ENCODE measurements at places on chromosomes 2 and 18.

GRCh38 chr2:227597998-227598397 lies 695 bp upstream of the SCYGR2 start:
- DNase-seq, result no peak

DNA sequence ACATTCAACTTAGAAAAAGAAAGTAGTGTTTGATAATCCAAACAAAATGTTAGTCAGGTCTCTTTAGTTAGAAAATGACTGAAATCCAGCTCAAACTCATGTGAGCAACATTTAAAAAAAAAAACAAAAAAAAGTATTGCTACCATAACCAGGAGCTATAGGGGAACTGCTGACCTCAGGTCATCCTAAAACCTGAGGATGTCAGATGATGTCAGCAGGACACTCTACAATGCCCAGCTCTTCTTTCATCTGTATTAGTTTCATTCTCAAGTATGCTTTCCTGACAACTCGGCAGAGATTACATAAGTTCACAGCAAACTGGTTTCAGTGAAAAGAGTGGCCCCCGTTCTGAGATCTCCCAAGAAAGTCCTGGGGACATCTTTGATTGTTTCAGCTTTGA lies 4.2 kb upstream of the ESCO1 start:
- no peak for DNase-seq

DNA sequence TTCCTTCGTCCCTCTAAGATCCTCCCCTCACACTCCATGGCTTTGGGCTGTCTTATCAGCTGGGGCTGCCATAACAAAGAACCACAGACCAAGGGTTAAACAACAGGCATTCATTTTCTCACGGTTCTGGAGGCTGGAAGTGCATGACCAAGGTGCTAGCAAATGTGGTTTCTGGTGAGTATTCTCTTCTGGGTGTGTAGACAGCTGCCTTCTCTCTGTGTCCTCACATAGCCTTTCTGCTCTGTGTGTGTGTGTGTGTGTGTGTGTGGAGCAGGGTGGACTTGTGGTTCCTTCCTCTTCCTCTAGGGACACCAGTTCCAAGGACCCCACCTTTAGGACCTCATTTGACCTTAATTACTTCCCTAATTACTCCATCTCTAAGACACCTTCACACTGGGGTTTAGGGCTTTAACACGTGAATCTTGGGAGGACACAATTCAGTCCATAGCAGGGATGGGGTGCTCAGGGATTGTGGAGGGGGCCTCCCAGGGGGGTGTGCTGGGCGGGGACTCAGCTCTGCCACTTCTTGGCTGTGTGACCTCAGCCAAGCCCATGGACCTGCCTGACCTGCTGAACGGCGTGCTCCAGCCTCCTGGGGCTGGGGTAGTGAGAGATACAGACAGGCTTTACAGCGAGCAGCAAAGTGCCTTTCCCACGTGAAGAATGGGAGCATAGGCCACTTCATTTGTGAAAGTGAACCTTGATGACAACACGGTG lies 38.0 kb downstream of the ACKR3 start:
- DNase-seq, result no peak

DNA sequence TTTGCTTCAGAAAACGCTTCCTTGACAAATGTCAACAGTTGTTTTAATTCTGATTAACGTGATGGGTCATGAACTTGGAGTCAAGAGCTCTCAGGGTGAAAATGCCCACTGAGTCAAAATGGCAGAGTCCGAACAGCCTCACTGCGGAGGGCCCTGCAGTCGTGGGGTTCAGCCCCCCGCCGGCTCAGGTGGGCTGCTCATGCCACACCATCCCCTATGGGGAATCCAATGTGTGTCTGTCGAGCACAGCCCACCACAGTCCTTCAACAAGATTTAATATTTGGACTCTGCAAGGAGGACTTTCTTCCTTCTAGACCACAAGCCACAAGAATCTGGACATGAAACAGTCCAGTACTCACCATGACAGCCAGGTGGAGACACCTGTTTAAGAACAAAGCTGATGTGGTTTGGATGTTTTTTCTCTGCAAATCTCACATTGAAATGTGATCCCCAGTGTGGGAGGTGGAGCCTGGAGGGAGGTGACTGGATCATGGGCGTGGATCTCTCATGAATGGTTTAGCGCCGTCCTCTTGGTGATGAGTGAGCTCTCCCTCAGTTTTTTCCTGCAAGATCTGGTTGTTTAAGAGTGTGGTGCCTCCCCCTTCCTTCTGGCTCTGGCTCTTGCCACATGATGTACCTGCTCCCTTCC lies 201.0 kb downstream of the NDUFA10 start:
- DNase-seq, result peak; percentile 1

GRCh38 chr2:136324966-136325365 lies 207.0 kb upstream of the CXCR4 start:
- DNase-seq, result no peak

- DNase-seq, result no peak
Observed at GRCh38 chr2:121583555-121583954, 52.9 kb downstream of the RNU4ATAC start.

DNA sequence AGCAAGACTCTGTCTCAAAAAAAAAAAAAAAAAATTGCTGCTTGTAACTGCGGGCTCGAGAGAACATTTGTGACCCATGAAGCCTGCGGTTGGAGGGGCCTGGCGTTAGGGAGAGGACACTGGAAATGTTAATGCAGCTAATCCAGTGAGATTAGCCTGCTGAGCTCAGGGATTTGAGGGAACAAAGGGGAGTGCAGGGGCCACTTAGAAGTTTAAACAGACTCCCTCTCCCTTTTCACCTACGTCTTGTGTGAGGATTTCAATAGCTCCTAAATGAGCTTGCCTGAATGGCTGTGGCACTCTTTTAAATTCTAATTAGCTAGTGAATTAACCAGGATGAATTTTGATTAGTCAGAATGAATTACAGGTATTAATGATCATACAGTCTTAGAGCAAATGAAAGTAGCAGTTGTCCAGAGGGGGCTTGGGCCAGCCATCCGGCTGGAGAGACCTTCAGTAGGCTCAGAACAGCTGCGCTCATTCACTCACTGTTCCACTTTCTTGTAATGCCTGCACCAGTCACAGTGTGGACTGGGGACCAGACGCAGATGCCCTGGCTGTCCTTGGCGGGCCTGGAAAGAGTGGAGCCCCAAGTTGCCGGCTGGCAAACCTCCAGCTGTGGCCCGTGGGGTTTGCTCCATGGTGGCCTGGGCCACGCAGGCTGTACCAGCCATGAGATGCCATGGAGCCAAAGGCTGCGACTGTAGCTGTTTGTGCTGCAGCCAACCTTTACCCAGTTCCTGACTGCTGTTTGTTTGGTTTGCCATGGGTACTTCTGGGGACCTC lies 20.8 kb downstream of the LDLRAD4 start:
- no peak for DNase-seq

GRCh38 chr2:218194880-218195279 lies 22.1 kb upstream of the ARPC2 start:
- no peak for DNase-seq

- DNase-seq, result no peak
Observed at GRCh38 chr2:17035010-17035409, 369.4 kb upstream of the CYRIA start.

- peak; percentile 59 for DNase-seq
Observed at GRCh38 chr2:158969715-158970240, 1.3 kb downstream of the TANC1 start.

GRCh38 chr2:69694894-69695849 lies 46.8 kb upstream of the ANXA4 start:
- DNase-seq, result no peak

GRCh38 chr2:202378001-202378400 lies 1.9 kb downstream of the BMPR2 start:
- DNase-seq, result no peak

GRCh38 chr18:76558881-76559667 lies 64.0 kb upstream of the ZNF516 start:
- no peak for DNase-seq

DNA sequence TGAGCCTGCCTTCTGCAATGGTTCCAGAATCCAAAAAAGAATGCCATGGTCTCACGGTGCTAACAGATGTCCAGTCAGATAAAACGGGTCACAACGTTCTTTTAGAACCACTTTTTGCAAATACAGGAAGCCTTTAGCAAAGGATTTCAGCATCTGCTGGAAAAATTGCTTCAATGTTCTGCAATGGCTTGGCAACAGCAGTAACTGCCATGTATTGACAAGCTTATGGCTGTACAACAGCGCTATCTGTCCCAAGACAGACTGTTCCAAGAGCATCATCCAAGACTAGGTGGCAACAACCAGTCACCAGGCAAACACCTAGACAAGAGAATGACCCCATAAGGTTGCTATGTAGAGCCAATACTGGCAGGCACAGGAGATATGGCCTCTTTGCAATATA lies 37.6 kb upstream of the RIOK3 start:
- no peak for DNase-seq

All from Ammon's horn (tissue), 1 donor.